ENCODE measurements at places on chromosomes 4 and X.
A peak's percentile ranks its signal among the peaks of the same experiment; 100 is the strongest.

DNA sequence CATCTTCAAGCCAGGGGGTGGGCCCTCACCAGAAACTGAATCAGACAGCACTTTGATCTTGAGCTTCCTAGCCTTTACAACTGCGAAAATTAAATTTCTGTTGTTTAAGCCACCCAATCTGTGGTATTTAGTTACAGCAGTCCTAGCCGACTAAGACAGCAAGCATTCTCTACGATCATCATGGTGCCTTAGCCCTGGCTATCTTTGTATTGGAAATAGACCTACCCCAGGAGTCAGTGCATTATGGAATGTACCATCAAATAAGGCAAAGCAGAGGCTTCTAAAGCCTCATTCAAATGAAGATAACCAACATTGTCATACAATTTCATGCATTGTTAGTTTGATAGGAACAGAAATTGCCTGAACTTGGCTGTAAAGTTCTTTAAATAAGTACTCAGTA lies 75.0 kb downstream of the PARM1 start:
- DNase-seq: no peak

GRCh38 chrX:3268829-3269228 lies 77.6 kb downstream of the MXRA5 start:
- no peak for DNase-seq

- no peak for DNase-seq
Observed at GRCh38 chrX:131073607-131074006, 15.5 kb downstream of the ARHGAP36 start.

DNA sequence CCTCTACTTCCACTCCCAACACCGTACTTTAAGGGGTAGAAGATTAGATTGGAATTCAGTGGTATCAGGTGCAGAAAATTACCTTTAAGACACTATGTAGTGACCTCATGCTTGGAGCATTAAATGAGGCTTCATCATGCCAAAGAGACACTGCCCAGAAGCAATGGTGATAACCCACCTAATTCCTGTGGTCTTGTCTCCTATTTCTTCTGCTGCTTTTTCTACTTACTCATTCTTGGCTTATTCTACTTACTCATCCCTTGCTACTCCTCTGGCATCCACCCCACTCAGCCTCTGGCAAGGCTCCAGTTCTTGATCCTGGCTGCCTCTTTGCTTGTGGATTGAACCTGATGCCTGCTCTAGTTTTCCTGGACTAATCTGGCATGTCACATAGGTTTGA lies 62.3 kb upstream of the ADAMTS3 start:
- no peak for DNase-seq

GRCh38 chr4:135050086-135050717 lies 848.6 kb upstream of the PABPC4L start:
- DNase-seq: no peak

DNA sequence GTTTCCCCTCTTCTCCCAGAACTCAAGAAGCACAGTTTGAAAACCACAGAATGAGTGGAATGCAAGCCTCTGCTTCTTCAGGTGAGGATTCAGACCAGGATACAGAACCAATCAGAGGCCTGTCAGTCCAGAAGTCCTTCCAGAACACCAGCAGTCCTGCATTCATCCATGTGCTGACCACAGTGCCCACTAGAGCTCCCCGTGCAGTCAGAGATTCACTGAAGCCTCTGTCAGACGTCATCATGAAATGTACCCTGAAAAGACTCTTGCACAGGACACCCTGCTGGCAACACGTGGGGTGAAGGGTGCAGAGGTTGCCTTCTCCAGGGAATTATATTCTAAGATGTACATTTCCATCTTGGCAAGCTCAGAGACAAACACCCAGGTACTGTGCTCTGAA lies 75.9 kb upstream of the LSM6 start:
- DNase-seq: no peak

GRCh38 chr4:153204247-153204671 lies at the start of gene TRIM2:
Gene TRIM2, plus strand, starts transcription at chr4:153204443. Its CDS starts 88 bp downstream, at chr4:153204531.
- DNase-seq: peak; percentile 63

- DNase-seq: no peak
Observed at GRCh38 chr4:37803348-37803973, 23.0 kb upstream of the PGM2 start.

DNA sequence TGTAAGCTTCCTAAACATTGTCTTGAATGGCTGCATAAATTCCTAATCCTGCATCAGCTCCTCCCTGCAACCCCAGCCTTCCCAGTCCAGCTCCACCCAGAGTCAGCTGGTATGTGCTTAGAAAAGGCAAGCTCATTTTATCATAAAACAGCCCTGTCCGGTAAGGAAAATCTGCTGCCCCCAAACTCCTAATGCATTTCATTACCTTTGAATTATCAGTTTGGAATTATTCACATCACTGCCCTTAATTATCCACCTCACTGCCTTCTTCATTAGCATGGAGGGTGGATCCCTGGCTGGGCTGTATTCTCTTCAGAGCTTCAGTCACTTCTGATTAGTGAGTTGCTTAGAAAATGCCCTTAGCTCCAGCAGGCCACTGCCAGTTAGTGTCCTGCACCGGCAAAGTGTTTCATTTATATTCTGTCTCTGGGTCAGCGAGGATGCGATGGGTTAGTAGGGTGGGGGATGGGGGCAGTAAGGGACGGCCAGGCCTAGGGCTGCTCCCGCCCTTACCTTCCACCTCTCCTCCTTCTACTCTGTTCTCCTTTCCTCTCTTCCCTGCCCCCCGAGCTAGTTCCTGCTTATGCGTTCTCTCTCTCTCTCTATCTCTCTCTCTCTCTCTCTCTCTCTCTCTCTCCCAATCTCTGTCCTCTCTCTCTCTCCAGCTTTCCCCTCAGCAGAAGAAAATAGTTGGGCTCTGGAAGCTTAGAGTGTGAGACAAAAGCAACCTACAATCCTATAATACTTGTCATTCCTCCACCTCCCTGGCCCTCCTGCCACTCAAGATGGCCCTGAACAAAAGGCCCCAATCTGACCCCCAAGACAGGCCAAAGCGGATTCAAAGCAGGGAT lies 174.8 kb upstream of the KLF3 start:
- DNase-seq: peak; percentile 62

DNA sequence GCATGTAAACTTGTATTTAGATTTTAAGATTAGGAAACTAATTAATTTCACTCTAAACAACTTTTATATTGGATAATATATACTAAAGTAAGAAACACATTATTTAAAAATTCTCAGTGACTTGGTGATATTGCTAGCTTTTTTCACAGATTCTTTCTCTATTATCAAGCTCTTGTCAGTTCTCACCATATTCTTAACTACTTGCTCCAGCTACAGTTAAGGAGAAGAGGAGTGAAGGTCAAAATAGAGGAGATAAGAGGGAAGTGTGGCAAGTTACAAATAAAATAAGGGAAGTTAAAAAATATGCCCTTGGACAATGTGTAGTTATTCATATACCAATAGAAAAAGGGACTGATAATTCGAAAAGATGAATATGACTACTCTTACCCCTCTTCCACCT lies 34.7 kb upstream of the NAF1 start:
- DNase-seq: no peak

DNA sequence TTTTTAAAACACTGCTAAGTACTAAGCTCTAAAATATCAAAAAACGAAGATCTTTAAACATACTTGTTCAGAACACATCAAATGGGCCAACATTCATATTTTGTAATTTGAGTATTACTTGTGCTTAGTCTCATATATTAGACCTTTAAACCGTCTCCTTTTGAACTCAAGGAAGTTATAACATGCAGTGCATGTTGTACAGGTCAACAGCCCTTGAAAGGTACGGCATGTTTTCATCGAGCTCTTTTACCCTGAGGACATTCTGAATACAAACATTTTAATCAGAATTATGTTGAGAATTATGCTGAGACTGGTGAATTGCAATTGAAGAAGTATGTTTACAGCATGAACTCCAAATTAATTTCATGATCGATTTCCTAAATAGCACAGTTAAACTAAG lies 7.0 kb upstream of the ASB11 start:
- DNase-seq: no peak

DNA sequence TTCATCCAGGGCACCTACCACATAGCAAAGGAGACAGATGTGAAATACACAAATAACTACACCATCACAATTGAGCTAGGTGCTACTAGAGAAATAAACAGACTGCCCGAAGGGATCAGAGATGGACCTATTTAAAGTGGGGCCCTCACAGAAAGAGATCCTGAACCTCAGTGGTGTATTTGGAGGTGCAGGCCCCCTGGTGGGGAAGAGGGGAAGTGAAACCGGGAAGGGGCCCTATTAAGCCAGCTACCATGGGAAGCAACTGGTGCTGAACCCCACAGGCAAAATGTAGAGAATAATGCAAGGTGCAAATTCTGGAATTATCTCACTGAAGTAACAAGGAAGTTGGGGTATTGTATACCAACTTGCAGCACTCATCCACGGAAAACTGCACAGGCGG lies 78.6 kb upstream of the FAM9A start:
- DNase-seq: peak; percentile 47

GRCh38 chr4:84151574-84151973 lies 347.5 kb downstream of the NKX6-1 start:
- DNase-seq: no peak

DNA sequence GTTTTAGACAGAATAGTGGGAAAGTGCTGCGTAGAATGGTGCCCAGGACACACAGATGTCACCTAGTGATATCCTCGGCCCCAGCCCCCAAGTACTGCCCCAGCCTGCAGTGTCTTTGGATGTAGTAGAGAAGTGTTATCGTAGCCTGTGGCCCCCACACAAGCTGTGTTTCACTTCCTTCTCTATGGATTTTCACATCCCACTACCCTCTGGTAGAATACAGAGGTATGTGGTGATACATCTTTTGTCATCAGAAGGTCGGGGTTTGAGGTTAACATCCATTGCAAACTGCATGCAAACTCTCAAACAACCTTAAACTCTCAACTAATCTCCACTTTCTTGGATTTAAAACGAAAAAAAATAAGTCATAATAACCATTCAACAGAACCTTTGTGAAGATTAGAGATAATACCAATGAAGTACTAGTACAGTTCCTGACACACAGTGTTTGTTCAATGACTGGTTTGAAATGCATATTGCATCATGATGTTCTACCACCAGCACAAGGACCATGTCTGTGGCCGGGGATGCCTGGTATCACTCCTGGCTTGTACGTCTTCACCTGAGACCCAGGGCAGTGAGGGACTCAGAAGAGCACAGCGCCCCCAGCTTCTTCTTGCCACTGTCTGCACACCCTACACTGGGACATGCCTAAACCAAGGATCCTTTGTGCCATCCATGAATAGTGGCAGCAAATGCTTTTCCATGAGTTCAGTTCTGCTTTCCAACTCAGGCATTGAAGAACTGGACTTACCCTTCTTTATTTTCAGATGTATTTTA lies 267.3 kb downstream of the DCTD start:
- DNase-seq: no peak

GRCh38 chr4:38166768-38167167 lies 206.6 kb downstream of the PTTG2 start:
- DNase-seq: no peak

GRCh38 chr4:145066063-145066501 lies 31.9 kb downstream of the ANAPC10 start:
- DNase-seq: peak; percentile 16

- DNase-seq: no peak
Observed at GRCh38 chrX:118631586-118631985, 95.8 kb upstream of the IL13RA1 start.

DNA sequence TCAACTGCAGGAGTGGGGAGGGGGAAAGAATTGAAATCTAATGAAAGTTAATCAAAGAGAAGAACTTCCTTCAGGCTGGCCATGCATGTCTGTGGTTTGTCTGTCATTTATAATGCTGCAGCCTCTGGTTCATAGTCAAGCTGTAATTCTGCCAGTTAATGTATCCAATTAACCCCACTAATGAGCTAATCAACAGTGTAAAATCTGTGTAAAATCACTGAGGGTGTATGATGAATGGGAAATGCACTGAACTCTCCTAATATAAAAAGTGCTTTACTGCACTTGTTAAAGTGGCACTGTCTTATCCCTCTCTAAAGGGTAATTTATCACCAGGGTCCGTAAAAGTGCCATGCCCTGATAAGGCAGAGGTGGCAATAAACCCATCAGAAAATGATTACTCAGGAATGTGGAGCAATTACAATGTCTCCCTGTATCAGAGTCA lies 798.1 kb downstream of the PDHA2 start:
- DNase-seq: peak; percentile 17

DNA sequence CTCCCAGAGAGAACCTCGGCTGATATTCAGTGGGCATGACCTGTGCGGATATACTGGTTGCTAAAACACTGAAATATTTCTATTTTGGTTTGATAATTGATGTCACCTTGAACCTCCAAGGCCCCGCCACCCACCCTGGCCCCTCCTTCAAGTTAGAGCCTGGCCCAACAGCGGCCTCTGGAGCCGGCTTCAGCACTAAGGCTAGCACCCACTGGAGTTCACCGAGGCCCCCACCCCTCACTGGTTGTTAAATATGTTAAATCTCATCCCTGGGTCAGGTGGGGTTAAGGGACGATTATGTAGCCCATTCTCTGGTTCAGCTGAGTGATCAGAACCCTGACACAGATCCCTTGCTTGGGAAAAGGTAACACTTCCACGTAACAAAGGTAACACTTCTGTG lies 24.3 kb downstream of the SEL1L3 start:
- peak; percentile 22 for DNase-seq

DNA sequence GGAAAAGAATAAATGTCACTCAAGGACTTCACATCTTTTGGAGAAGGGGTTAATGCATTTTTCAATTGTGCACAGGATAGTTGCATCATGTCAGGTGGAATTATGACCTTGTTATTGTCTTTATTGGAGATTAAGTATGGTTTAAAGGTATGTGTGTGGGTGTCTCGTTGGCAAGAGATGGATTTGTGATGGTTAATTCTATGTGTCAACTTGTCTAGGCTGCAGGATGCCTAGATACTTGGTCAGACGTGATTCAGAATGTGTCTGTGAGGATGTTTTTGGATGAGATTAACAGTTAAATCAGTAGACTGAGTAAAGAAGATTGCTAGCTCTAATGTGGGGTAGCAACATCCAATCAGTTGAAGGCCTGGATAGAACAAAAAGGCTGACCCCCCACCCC lies 42.2 kb upstream of the HSD17B10 start:
- no peak for DNase-seq

DNA sequence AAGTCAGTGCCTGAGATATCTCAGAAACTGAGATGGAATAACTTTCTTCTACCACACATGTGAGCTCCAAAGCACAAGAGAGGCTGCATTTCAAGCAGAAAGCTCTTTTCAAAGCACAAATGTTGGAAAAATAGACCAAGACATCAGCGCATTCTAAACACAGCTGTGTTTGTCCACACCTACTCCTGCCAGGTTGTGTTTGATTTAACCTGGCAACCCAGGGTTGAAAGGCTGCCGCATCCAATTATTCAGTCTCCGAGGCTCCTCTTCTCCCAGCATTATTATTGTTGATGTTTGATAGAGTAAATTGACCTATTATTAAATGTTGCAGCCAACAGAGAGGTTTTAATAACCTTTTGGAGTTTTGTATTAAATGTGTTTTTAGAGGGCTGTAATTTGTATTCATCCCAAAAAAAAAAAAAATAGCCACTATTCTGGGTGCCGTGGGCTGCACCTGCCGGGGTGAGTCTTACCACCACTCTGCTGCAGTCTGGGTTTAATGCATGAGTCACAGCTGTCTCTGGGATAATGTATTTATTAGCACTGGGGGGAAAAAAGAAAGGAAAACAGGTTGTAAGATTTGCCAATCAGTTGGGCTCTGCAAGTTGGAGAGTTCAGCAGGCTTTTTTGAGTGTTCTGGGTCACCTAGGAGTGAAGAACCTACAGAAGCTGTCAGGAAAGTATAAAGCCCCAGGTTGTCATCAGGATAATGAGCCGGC lies 105.2 kb upstream of the NOCT start:
- no peak for DNase-seq

Data from ELF-1 (cell line).